ENCODE measurements at places on chromosomes 4 and X.

DNA sequence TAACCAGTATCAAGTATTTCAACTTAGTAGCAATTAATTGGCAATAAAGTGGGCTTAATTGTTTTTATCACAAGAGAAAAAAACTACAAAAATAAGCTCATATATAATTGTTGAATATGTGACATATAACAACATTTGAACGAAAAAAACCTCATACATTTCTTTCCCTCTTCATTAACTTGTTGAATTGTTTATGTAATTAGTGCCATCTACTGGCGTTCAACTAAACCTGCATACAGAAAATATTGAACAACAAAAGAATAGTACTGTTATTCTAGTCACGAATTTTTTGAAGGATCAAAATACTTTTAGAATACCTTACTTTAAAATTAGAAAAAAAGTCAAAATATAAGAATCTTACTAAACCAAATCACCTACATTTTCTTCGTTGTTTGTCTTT, 586.5 kb upstream of the FTHL17 start:
- DNase-seq = no peak

- no peak for DNase-seq
Measured at GRCh38 chrX:154824638-154825037, 9.8 kb downstream of the SMIM9 start.

DNA sequence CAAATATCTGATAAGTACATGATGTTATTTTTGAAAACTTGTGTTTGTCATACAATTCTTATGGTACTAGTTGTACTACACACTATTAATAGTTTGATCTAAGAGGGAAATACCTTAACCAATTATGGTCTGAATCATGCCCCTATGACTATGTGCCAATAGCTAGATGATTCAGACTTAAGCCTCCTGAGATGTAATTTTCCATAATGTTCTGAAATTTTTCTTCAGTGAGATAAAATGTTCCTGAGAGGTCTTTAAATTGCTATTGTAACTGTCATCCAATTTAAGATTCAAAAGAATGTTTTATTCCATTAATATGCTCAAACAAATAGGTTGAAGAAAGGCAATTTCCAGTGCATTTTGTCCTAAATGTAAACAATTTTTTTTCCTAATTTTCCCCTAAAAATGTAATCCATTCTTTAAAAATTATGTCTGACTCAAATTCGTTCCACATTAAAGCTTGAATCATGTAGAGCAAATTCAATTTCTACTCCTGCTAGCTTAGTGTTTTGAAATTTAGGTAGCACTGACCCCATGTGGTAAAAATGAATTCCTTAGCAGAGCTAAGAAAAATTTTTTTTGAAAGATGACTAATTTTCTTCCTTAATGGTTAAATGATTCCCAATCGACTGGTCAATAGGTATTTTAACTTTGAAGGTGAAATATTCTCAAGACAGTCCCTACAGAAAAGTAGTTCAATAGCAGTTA, 49.1 kb downstream of the APOOL start:
- DNase-seq = no peak

DNA sequence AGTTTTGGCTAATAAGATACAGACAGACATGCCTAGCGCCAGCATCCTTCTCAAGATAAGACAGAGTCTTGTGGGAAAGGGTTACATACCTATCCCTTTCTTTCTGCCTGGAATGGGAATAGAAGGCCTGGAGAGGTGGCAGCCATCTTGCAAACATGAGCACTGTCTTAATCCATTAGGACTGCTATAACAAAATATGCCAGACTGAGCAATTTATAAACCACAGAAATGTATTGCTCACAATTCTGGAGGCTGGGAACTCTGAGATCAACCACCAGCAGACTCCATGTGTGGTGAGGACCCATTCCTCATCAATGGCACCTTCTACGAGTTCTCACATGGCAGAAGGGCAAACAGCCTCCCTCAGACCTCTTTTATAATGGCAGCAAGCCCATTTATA, 26.5 kb upstream of the NEIL3 start:
- DNase-seq = no peak

GRCh38 chrX:115058276-115058675, 40.9 kb upstream of the IL13RA2 start:
- no peak for DNase-seq

DNA sequence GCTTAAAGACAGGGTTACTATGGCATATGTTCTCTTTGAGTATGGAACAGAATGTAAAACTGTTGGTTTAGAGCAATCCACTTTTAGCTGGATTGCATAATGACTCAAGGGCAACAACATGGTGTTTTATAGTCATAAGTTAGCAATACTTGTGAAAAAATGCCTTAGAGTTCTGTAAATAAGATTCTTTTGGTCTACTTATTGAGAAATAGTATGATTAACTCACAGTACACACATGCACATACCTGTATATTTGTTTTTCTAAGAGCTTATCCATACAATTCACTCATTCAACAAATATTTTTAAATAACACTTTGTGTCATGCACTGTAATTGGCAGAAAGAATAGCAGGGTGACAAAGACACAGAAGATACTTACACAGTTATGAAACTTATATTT, 1415.5 kb downstream of the PCDH7 start:
- DNase-seq = no peak

DNA sequence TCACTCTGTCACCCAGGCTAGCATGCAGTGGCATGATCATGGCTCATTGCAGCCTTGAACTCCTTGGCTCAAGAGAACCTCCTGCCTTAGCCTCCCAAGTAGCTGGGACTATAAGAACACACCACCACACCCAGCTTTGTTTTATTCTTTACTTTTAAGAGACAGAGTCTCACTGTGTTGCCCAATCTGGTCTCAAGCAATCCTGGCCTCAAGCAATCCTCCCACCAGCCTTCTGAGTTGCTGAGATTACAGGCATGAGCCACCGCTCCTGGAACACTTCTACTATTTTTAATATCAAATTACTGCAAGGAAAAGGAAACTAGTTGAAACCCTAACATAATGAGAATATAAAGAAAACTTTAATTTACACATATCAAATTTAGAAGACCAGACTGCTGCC, 85.4 kb downstream of the FAM13A start:
- DNase-seq = no peak

GRCh38 chrX:23133551-23133950, 133.8 kb downstream of the DDX53 start:
- no peak for DNase-seq

DNA sequence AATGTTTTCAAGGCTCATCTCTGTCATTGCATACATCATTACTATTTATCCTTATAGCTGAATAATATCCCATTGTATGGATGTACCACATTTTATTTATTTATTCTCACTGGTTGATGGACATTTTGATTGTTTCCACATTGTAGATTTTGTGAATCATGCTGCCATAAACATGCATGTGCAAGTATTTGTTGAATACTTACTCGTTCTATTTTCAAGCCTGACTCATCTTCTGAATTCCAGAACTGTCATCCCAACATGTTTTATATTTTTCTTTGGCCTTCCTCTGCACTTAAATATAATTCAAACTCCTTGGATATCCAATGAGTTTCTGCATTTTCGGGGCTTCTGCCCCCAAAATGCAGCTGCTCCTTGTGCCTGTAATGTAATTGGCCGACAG, 77.6 kb downstream of the MXRA5 start:
- DNase-seq = no peak

- DNase-seq = no peak
Measured at GRCh38 chr4:7987148-7987989, 47.7 kb upstream of the AFAP1 start.

- DNase-seq = no peak
Measured at GRCh38 chr4:67521506-67521905, 23.8 kb downstream of the CENPC start.

DNA sequence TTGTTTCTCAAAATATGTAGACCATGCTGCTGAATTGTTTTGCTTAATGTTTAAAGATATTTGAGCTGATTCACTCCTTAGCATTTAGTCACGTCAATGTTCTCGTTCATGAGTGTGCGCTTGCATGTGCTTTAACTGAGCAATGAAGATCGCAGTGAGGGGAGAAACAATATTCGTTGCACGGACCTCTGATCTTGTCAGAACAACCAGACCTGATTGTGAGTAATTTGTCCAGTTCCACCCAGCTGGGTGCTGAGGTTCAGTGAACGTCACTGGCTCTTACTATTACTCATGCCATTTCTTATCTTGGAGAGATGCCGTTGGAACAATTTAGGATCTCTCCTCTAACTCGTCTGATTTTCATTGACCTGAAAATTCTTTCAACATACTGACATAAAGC, 15.0 kb upstream of the PRKX start:
- no peak for DNase-seq
